Heart left ventricle (tissue), 16 donors: ENCODE measurements at places on chromosomes 3 and 15. TPM values are rescaled to one million over a fixed set of nuclear protein-coding genes. Genes with fewer than 3 reads are reported as not detected.

The TBC1D5 gene
- 39.5 TPM for total RNA-seq

The PRSS50 gene
- 0.23 TPM for total RNA-seq

The USP19 gene
- total RNA-seq: 73.8 TPM

The FRMD5 gene
- total RNA-seq: 70.0 TPM

The CATSPER2 gene
- 3.9 TPM for total RNA-seq

The FGF7 gene
- total RNA-seq: 21.1 TPM

The CGNL1 gene
- total RNA-seq: 24.1 TPM

The POPDC2 gene
- total RNA-seq: 666 TPM

The SLC28A2 gene
- total RNA-seq: not detected

The RBPMS2 gene
- 329 TPM for total RNA-seq

The GNL3 gene
- total RNA-seq: 24.5 TPM

The ARGFX gene
- total RNA-seq: not detected

The STAC gene
- 1.2 TPM for total RNA-seq

The TPRG1 gene
- 9.5 TPM for total RNA-seq

The SLCO2A1 gene
- total RNA-seq: 7.5 TPM

The EDC3 gene
- 20.5 TPM for total RNA-seq

The PP2D1 gene
- total RNA-seq: not detected

The SLC9C1 gene
- 1.0 TPM for total RNA-seq

The ADGRG7 gene
- total RNA-seq: not detected

The REC114 gene
- total RNA-seq: 0.82 TPM

The STXBP5L gene
- total RNA-seq: not detected

The ANKRD63 gene
- total RNA-seq: not detected

The LRTM1 gene
- total RNA-seq: not detected

The CFAP100 gene
- total RNA-seq: not detected
